ENCODE measurements at places on chromosomes 7 and 10.
A peak's percentile ranks its signal among the peaks of the same experiment; 100 is the strongest.

DNA sequence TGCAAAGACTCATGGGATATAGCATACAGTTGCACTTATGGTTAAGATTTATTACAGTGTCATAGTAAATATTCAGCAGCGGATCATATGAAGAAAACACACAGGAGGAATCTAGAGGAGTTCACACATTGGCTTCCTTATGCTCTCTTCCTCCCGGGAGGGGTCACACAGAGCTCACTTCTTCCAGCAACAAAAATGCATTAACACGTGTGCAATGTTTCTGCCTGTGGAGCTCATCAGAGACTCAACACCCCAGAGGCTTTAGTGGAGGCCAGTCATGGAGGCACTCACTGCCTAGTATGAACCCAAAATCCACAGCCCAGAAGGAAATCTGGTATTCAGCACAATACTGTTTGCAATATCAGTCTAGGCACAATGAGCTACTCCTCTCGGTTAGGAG, 202.8 kb upstream of the PRSS1 start:
- no peak for DNase-seq

- DNase-seq, result no peak
Measured at GRCh38 chr7:148930335-148930734, 46.2 kb upstream of the EZH2 start.

GRCh38 chr7:3634396-3634795, 333.3 kb downstream of the SDK1 start:
- DNase-seq, result no peak

- no peak for DNase-seq
Measured at GRCh38 chr7:121383235-121383910, 12.7 kb downstream of the FAM3C start.

DNA sequence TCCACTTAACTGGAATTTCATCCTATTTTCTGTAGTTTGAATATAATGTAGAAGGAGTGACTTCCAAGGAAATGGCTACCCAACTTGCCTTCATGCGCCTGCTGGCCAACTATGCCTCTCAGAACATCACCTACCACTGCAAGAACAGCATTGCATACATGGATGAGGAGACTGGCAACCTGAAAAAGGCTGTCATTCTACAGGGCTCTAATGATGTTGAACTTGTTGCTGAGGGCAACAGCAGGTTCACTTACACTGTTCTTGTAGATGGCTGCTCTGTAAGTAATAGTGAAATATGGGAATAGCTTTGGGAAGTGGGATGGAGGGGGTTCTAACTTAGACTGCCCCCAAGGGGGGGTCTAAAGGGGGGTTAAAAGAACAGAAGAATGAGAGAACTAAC, 34.5 kb downstream of the COL1A2 start:
- peak; percentile 32 for DNase-seq

DNA sequence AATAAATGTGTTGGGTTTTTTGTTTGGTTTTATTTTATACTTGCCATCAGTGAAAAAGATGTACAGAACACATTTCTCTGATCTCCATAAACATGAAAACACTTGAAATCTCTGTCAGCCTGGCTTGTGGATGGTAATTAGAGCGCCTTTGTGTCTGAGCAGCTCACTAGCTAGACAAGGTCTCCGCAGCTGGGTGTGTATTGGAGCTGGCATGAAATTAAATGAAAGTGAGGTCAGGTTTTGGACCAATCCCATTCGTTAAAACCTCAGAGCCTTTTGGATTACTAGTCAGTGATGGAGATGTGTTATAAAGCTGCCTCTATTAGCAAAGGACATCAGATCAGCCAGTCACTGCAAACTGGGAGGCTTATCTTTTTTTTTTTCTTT, 2.7 kb downstream of the FRAT1 start:
- no peak for DNase-seq
